ENCODE measurements at places on chromosomes 3 and 15.

DNA sequence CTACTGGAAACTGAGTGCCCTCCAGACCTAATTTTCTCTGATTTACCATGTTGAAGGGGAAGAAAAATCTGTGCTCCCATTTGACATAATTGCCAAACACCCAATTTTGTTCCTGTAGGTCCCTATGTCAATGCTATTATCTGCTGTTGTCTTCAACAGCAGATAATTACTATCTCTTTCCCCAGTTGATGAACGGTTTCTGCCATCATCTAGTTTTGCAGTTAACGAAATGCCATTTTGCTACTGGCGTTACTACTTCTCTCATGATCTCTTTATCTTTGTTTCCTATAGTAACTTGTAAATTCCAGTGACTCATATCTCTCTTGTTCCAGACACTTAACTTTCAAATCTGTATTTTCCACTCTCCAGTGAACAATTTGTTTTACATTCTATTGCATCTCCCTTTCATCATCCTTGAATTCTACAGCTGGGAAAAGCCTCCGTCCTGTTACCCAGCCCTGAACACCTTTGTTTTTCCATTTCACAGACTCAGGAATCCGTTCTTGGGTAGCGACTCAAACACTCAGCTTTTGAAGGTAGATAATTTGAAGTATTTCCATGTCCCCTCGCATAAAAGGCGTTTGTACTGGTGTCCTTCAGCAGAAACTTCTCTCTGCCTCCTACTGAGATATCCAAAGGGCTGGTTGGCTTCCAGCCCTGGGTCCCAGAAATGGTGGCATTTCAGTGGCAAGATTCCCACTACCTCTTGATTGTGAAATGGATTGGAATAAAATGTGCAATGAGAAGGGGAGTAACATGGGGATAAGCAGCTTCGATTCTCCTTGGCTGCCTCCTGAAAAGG is 111.7 kb downstream of the FOXB1 start:
- DNase-seq, result no peak

GRCh38 chr15:101332061-101332467 is 37.0 kb upstream of the SNRPA1 start:
- no peak for DNase-seq

DNA sequence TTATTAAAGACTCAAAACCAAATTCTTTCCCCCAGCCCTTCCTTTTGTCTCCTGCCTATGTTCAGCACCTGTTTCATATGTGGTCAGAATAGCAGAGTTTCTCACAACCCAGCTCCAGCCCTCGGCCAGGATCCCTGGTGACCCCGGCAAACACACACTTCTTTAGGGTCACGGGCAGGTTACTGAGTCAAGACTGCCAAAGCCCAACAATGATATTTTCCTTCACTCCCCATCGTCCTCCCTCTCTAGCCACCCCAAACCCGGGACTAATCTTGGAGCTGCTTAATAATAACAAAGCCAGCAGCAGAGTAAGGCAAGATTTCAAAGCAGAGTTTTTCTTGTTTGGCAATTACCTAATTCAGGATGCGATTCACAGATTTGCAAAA is 25.5 kb downstream of the RARB start:
- no peak for DNase-seq

DNA sequence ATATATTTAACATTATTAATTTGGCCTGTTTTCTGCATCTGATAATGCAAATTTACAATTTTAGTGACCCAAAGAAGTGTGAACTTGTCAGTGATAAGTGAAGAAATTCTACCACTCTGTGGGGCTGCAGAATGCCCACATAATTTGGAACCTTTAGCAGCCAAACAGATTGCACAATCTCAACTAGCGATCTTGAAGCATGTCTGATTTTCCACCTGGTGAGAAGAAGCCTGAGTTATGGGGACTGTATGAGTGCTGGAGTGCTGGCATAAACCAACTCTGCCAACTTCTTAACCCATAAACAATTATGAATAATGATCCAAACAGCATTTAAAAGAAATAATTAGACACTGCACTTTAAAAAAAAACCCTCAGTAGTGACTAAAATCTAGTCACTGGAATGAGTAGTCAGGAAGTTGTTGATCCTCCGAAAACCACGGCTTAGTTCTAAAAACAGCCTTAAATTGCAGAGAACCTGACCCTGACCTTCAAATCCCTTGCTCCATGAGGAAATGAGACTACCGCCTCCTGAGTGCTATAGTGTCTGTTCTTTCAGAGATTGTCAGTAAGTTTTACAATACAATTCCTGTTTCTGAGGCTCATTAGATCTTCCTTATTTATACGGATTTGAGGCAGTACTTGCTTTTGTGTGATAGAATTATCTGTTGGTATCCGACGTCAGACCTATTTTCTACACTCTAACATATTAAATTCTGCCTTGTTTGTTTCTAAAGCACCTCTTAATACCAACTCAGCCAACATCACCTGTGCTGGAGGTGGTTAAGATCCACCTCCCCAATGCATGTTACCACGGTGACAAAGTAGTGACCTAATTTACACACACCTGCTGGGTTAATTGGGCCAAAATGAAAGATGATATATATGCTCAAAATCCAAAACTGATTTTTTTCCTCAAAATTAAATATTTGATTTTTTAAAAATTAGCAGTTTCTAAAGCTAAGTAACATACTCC is 267.7 kb downstream of the ZBTB20 start:
- no peak for DNase-seq

GRCh38 chr15:66216806-66217205 is 36.7 kb downstream of the MEGF11 start:
- no peak for DNase-seq

GRCh38 chr3:183711516-183711915 is 13.9 kb downstream of the YEATS2 start:
- DNase-seq, result no peak

DNA sequence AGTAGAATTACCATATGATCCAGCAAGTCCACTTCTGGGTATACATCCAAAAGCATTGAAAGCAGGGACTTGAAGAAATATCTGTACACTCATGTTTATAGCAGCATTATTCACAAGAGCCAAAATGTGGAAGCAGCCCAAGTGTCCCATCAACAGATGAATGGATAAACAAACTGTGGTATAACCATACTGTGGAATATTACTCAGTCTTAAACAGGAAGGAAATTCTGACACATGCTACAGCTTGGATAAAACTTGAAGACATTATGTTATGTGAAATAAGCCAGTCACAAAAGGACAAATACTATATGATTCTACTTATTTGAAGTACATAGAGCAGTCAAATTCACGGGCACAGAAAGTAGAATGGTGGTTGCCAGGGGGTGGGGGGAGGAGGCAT is 91.2 kb downstream of the HMG20A start:
- no peak for DNase-seq

- no peak for DNase-seq
Measured at GRCh38 chr15:29904757-29905417, 82.6 kb upstream of the TJP1 start.

GRCh38 chr3:185207931-185208746 is 45.7 kb downstream of the EHHADH start:
- DNase-seq, result no peak

DNA sequence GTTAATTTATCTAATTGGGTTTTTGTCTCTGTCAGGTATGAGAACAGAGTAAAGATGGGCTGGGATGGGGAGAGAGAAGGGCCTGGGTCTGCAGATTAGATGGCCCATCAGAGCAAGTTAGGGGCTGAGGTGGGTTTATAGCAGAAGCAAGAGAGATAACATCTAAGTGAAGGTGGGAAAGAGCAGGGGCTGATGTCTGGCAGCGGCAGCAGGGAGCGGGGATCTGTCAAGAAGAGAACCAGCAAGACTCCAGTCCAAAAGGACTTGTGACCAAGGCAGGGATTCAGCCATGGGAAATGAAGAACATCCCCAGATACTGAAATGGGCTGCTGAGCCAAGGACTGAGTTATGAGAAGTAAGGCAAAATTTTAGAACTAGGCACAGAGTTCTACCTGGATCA is 320.6 kb upstream of the TBL1XR1 start:
- no peak for DNase-seq

DNA sequence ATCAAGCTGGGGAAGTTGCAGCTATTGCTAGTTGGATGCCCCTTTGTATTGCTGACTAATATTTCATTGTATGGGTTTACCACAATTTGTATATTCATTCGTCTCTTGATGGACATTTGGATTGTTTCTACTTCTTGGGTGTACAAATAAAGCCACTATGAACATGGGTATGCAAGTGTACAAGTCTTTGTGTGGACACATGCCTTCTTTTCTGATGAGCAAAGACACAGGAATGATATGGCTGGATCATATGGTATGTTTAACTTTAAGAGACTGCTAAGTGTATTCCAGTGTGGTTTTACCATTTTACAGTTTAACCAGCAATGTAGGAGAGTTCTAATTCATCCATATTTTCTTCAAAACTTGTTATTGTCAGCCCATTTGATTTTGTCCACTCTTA is 32.2 kb downstream of the NECTIN3 start:
- DNase-seq, result no peak

GRCh38 chr3:129793319-129793718 is 100.2 kb downstream of the TMCC1 start:
- DNase-seq, result no peak

DNA sequence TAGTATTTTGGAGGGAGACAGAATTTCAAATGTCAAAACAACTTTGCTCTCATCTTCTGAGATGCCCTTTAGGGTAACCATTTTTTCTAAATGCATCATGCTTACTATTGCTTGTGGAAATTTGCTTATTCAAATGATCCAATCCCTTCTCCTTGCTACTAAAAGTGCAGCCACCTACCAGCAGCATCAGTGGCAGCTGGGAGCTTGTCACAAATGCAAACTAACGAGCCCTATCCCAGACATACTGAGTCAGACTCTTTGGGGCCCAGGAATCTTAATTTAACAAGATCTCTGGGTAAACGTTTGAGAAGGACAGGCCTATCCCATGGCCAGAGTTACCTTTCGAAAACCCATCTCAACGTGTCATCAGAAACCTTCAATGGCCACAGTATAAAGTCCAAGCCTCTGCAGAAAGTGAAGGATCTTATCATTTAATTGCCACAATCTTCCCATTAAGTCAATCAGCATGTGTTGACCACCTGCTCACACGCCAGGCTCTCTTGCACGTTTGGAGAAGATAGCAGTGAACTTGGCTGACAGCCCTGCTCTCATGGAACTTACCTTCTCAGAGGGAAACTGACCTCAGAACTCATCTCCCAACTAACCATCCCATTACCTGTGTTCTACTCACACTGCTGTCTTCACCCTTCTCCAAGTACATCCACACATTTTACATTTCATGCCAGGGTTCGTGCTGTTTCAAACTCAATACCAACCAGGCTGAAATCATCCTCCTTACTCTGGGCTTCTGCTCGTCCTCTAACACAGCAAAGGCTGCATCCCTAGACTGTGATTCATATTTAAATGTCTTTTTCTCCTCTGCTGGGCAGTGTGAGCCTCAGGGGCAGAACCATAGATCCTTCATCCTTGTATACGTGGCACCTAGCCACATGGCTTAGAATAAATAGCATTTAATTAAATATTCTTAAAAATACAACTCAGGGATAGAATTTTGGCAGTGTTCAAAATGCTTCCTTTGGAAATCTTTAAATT is 24.8 kb upstream of the VGLL4 start:
- DNase-seq, result no peak

GRCh38 chr15:31265871-31266711 is 60.5 kb upstream of the KLF13 start:
- no peak for DNase-seq

GRCh38 chr3:110738531-110738930 is 333.1 kb upstream of the NECTIN3 start:
- no peak for DNase-seq

DNA sequence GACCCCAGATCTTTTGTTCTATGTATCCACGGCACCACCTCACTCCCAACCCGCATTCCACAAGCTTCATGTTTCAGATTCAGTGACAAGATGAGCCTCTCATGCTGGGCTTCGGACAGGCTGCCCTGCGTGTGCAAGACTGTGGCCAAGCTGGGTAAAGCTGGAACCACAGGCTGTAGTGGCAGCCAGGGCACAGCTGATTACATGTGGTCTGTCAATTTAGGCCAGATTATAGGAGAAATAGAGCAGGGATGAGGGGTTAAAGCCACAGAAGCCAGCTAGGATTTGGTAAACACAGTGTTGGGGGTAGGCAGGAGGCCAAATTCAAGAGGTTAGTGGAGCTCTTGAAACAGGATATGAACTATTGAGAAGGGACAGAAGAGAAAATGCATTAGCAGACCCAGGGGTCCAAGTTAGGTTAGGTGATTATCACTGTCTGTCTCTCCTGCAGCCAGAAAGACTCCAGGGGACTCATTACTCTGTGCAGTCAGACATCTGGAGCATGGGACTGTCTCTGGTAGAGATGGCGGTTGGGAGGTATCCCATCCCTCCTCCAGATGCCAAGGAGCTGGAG is 12.9 kb downstream of the SNAPC5 start:
- no peak for DNase-seq

DNA sequence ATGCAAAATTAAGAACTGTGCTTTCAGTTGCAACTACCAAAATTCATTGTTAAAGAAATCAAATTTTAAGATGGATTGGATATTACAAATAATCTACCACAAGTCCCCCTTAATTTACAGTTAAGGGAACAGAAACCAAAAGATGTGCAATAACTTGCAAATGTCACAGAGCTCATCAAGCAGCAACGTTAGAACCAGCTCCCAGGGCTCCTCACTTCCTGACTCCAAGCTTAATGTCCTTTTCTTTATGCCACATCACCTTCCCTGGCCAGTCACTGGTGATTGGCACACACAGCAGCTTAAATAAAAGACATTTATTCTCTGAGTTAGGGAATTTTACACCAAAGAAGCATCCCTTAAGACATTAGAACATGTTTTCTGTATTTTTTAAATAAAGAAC is 159.7 kb downstream of the RSL24D1 start:
- no peak for DNase-seq

GRCh38 chr15:55588070-55588814 is at the start of gene PYGO1:
PYGO1 (minus strand) TSS chr15:55588345; CDS start chr15:55587883, 462 bp downstream.
- DNase-seq, result peak; percentile 7

DNA sequence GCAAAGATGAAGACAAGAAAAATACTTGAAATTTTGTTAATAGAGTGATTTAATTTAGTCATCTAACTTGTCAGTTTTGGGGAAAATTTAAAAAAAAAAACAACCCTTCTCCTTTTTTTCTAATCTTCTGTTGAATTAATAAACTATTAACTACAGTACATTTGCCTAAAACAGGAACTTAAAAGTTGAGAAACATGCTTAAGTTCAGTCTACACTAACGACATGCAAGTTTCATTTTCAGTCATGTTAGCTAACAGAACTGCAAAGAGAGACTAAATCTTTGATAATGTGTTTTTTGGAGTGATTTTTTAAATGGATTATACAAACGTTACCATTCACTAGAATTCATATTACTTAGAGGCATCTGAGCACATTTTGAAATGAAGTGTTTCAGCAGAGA is 71.9 kb upstream of the MBNL1 start:
- no peak for DNase-seq

GRCh38 chr3:66638717-66639116 is 137.9 kb upstream of the LRIG1 start:
- DNase-seq, result no peak

- DNase-seq, result no peak
Measured at GRCh38 chr3:64623125-64623524, 64.7 kb downstream of the ADAMTS9 start.

- DNase-seq, result no peak
Measured at GRCh38 chr3:129966876-129967275, 7.6 kb upstream of the TRH start.

GRCh38 chr15:50593761-50594160 is 47.3 kb upstream of the USP50 start:
- no peak for DNase-seq

Measured in pulmonary artery endothelial cell (primary cell).